Memory B cell (primary cell): ENCODE measurements at places on chromosomes 5 and 9.

DNA sequence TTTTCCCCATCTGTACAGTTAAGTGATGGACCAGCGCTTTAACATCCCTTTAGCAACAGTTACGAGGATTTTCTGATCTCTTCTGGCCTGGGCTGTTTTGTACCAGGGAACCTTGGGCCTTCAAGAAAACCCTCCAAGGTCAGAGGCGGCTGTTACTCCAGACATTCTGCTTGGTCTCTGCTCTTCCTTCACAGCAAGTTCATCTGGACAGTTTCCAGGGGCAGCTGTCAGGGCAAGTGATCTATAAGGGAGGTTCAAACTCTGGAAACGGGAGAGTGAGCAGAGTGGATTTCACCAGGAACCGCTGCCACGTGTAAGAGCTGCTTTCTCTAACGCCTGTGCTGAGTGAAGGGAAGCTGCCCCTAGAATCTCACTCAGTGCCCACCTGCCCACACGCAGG, 36.7 kb downstream of the ZNF618 start:
- H3K27ac ChIP-seq: no peak overlapping the region
- peaks cover 4% of the 10 kb centered on the region for H3K27me3 ChIP-seq
- no peaks in the 10 kb centered on the region for H3K4me1 ChIP-seq
- H3K36me3 ChIP-seq: no peaks in the 10 kb centered on the region

DNA sequence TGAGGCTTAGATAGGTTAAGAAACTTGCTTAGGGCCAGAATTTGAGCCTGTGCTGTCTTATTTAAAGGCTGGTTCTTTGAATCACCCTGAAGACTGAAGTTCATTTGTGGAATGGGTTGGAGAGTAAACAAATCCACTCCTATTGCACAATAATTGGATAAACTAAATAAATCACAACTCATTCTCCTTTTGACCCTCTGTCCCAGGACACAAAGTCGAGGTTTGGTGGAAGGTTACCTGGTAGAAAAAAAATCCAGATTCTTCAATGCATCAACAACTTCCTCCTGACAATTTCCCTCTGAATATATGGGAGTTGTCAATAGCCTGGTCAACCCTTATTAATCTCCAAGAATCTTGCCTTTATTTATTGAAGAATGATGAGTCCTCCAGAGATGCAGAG, 28.9 kb downstream of the TBC1D2 start:
- no peak overlapping the region for H3K4me3 ChIP-seq
- H3K27me3 ChIP-seq: no peaks in the 10 kb centered on the region
- H3K4me1 ChIP-seq: no peaks in the 10 kb centered on the region
- no peak for DNase-seq
- H3K27ac ChIP-seq: no peak overlapping the region

- no peak for DNase-seq
- peaks cover 5% of the 10 kb centered on the region for H3K27me3 ChIP-seq
- H3K4me1 ChIP-seq: no peaks in the 10 kb centered on the region
- H3K4me3 ChIP-seq: no peak overlapping the region
- no peak overlapping the region for H3K27ac ChIP-seq
Measured at GRCh38 chr5:174166231-174167079, 120.9 kb downstream of the NSG2 start.

- H3K27me3 ChIP-seq: peaks cover 4% of the 10 kb centered on the region
- no peak overlapping the region for H3K27ac ChIP-seq
- peaks cover 2% of the 10 kb centered on the region for H3K4me1 ChIP-seq
- no peak for DNase-seq
Measured at GRCh38 chr9:74526215-74526614, 29.1 kb downstream of the RORB start.

GRCh38 chr9:131181091-131181681, 55.8 kb downstream of the NUP214 start:
- no peaks in the 10 kb centered on the region for H3K27me3 ChIP-seq
- no peak overlapping the region for H3K4me3 ChIP-seq
- H3K36me3 ChIP-seq: peaks cover 25% of the 10 kb centered on the region
- H3K4me1 ChIP-seq: peaks cover 28% of the 10 kb centered on the region

GRCh38 chr5:141734501-141735229, 52.6 kb upstream of the ARAP3 start:
- H3K36me3 ChIP-seq: peaks cover 1% of the 10 kb centered on the region
- no peak overlapping the region for H3K27ac ChIP-seq
- peaks cover 6% of the 10 kb centered on the region for H3K4me1 ChIP-seq
- DNase-seq: no peak

- peaks cover 2% of the 10 kb centered on the region for H3K36me3 ChIP-seq
- no peak overlapping the region for H3K27ac ChIP-seq
- no peaks in the 10 kb centered on the region for H3K27me3 ChIP-seq
Measured at GRCh38 chr5:124628721-124629596, 117.5 kb downstream of the ZNF608 start.

DNA sequence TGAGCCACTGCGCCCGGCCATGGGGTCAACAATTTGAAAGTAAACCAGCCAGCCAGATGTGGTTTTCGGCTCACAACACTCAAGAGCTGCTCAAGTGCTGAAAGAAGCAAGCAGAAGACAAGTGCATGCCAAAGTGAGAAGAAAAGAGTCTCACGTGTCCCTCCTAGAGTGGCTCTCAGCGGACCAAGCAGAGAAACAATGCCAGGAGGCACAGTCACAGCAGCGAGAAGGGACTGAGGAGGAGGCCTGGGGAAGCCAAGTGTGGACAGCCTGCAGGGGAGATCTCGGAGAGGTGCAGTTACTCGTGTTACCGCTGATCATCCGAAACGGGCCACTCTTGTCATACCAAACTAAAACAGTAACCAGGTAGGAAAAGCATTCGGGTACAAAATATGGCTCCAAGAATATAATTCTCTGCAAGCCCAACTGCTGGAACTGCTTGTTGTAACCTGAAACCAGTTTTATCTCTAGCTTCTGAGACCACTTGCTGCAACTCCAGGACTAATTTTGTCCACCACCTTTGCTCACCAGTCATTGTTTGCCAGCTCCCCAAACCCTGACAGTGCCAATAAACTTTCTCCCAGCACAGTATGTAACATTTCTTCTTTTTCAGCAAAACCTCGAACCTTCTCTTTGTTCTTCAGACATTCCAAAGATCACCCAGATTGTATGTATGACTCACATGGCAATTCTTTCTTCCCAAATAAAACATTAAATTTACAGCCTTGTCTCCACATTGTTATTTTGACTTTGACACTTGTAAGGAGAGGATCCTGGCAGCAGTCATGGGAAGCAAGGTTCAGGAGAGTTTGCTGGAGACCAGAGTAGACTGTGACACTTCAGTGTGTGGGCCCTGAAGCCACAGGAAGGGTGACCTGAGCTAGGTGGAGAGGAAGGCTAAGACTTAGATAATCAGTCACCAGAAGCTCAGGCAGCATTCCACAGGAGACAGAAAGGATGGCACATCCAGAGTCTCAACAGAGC, 6.3 kb downstream of the SLC35D2 start:
- H3K36me3 ChIP-seq: peaks cover 14% of the 10 kb centered on the region
- DNase-seq: no peak
- no peak overlapping the region for H3K27ac ChIP-seq
- H3K27me3 ChIP-seq: no peaks in the 10 kb centered on the region
- no peak overlapping the region for H3K4me3 ChIP-seq
- peaks cover 14% of the 10 kb centered on the region for H3K4me1 ChIP-seq

DNA sequence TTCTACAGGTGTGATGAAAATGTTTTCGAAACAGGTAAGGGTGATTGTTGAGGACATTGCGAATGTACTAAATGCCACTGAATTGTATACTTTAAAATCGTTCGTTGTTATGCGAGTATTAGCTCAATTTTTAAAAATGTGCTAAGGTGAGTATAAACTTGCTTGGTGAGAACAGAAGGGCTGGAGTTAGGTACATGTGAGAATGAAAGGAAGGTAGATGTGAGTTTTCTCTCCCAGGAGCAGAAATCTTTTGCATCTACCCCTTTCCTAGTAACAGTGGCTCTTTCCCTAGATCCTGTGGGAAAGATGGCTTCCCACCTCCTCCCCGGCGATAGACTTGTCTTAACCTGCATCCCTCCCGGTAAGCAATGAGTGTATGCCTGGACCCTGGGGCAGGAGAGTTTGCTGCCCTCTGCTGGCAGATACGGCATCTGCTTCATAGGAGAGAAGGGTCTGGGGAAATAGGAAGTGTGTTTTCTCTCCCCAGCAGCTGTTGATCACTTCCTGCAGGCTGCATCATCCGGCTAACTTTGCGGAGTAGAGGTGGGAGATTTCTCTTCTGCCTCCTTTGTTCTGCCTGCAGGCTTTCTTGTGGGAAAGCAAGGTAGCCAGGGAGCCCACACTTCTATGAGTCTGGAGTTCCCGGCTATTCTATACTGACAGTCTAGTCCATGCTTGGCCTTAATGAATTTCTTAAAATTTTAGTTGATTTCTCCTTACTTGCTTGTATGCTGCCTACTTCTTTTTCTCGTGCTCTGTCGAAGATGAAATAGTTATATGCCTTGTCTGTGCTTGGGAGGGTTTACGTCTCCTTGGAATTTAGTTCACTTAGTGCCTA, 373.3 kb upstream of the SEMA6A start:
- no peak overlapping the region for H3K27ac ChIP-seq
- no peak overlapping the region for H3K4me3 ChIP-seq

DNA sequence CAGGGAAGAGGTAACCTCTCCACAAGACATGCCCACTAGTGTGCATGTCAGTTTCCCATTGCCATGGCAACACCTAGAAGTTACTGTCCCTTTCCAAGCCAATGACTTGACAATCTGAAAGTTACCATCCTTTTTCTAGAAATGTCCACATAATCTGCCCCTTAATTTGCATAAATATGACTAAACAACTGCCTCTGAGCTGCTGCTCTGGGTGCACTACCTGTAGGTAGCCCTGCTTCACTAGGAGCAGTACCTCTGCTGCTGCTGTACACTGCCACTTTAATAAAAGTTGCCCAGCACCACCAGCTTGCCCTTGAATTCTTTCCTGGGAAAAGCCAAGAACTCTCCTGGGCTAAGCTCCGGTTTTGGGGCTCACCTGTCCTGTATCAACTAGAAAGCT, 392.4 kb downstream of the NTRK2 start:
- H3K27ac ChIP-seq: no peak overlapping the region
- no peak for DNase-seq
- H3K27me3 ChIP-seq: peaks cover under 1% of the 10 kb centered on the region
- no peaks in the 10 kb centered on the region for H3K36me3 ChIP-seq

DNA sequence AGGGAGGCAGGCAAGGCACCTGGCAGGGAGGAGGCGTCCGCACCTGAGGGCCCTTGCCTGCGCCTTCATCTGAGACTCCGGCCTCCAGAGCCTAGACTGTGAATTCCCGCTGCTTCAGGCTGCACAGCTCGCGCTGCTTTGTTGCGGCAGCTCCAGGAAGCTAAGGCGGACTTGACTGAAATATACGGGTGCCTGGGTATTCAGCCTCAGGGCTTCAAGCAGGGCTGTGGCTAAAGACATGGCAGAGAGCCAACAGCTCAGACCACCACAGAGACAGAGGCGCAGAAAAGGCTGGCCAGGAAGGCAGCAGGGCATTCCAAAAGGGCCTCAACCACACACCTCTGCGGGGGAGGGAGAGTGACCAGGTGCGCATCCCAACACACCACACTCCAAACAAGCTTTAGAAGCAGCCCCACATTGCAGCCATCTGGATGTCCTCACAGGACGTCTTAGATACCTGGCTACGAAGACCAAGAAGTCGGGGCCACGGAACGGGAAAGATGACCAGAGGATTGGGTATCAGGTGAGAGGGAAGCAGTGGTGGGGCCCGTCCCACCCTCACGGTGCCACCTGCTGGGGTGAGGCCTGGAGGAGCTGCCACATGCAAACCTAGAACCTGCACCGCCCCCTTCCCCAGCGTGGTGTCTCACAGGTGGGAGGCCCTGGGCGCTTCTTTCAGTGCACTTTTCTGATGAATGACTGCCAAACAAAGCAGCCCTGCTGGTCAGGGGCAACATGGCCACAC, 1.7 kb upstream of the DPH7 start:
- no peak for DNase-seq
- no peak overlapping the region for H3K27ac ChIP-seq
- H3K27me3 ChIP-seq: no peaks in the 10 kb centered on the region
- H3K36me3 ChIP-seq: peaks cover 6% of the 10 kb centered on the region

- H3K27ac ChIP-seq: no peak overlapping the region
- H3K27me3 ChIP-seq: no peaks in the 10 kb centered on the region
- no peaks in the 10 kb centered on the region for H3K4me1 ChIP-seq
- no peak overlapping the region for H3K4me3 ChIP-seq
- H3K36me3 ChIP-seq: no peaks in the 10 kb centered on the region
Measured at GRCh38 chr5:21145376-21145775, 1157.4 kb upstream of the CDH18 start.

GRCh38 chr9:104784098-104784497, 20.2 kb downstream of the NIPSNAP3B start:
- H3K27me3 ChIP-seq: no peaks in the 10 kb centered on the region
- DNase-seq: no peak
- H3K4me1 ChIP-seq: peaks cover 14% of the 10 kb centered on the region
- peak overlapping the region; percentile 51 for H3K27ac ChIP-seq

- H3K27me3 ChIP-seq: peaks cover 34% of the 10 kb centered on the region
- H3K4me3 ChIP-seq: no peak overlapping the region
- DNase-seq: no peak
- H3K27ac ChIP-seq: no peak overlapping the region
Measured at GRCh38 chr9:93962017-93962416, 6.9 kb upstream of the BARX1 start.

GRCh38 chr9:75111019-75111622, 22.8 kb downstream of the OSTF1 start:
- H3K4me3 ChIP-seq: no peak overlapping the region
- peaks cover 12% of the 10 kb centered on the region for H3K36me3 ChIP-seq
- peaks cover 34% of the 10 kb centered on the region for H3K4me1 ChIP-seq
- no peaks in the 10 kb centered on the region for H3K27me3 ChIP-seq

DNA sequence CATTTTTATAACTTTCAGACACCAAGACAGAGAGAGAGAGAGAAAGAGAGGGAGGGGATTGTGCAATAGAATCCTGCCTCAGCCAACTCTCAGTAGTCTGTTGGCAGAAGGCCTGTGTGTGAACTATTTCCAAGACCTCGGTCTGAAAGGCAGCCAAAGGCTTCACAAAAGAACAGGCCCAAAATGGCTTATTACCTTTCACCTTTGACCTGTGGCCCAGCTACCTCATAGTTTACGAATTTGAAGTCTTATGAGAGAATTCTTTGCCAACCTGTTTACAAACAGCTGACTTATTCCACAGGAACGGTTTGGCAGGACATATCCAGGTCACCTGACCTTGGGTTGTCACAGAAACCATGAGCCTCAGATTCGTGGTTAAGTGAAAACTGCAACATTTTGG, 48.6 kb downstream of the NR2F1-AS1 start:
- no peaks in the 10 kb centered on the region for H3K27me3 ChIP-seq
- no peak overlapping the region for H3K4me3 ChIP-seq
- H3K4me1 ChIP-seq: no peaks in the 10 kb centered on the region
